Aorta (tissue), 5 donors: ENCODE measurements at places on chromosomes 16 and 17. TPM values are rescaled to one million over a fixed set of nuclear protein-coding genes. Genes with fewer than 3 reads are reported as not detected.

The SECTM1 gene
- 9.9 TPM for total RNA-seq

The SGCA gene
- total RNA-seq, result 92.7 TPM

The GRIN2A gene
- 2.0 TPM for total RNA-seq

The USB1 gene
- 31.8 TPM for total RNA-seq

The CA5A gene
- not detected for total RNA-seq

The NOTUM gene
- 0.60 TPM for total RNA-seq
